AG04450 (cell line): ENCODE measurements at places on chromosomes 1 and 21.

DNA sequence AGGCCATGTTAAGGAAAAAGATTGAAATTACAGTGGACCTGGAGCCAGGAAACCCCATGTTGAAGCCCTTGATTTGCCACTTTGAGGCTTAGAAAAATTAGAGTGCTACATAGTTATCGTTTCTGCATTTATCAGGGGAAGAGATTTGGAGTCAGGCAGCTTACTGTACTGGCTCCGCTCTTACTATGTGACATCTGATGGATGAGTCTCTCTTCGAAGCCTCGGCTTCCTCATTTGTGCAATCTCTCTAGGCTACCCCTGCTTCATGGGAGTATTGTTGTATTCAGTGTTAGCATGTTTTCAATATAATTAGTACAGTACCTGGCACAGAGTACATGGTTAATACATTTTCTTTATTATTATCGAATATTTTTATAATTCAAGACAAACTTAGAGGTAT, 480.4 kb upstream of the USP24 start:
- no peak for DNase-seq

DNA sequence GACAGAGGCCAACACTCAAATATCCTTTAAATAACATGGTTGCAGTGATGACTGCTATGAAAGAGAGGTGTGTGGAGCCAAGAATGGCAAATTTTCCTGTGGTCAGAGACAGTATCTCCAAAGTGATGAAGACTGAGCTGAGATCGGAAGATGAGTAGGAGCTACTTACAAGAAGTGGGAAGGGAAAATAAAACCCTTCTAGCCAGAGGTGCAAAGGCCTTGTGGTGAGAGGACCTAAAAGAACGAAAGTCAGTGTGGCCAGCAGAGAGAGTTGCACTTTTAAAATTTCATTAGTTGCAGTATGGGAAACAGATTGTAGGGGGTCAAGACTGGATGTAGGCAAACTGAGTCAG, 17.8 kb downstream of the SLAMF7 start:
- DNase-seq: no peak

- no peak for DNase-seq
Observed at GRCh38 chr1:49626472-49626871, 397.3 kb downstream of the AGBL4 start.

DNA sequence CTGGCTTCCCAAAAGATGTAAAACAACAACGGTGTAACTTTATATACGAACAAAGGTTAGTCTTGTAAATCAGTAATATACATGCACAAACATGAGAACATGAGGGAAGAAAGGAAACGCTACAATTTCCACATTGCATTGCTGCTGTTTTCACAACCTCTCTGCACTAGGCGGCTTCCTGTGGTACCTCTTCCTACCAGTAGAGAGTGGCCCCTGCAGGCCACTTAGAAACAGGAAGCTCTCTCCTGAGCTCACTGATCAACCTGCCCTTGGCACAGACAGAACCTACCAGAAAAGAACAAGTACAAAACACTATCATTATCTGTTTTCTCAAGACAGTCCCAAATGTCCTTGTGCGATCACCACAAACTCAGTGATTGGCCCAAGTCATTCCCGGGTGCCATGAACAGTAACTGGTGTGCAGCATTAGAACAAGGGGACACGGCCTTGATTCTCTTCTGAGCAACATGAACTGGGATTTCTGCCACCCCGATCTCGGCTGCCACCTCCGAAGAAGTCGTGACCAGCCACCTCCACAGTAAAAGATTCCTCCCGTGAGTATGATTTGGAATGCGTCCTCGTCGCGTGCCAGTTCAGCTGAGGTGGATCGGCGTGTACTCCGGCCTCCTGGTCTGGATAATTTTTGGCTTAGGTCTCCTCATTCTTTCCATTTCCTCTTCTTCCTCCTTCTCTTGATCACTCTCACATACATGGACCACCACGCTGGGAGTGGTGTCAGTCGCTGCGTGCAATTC, 5.7 kb upstream of the KCNE1 start:
- no peak for DNase-seq

DNA sequence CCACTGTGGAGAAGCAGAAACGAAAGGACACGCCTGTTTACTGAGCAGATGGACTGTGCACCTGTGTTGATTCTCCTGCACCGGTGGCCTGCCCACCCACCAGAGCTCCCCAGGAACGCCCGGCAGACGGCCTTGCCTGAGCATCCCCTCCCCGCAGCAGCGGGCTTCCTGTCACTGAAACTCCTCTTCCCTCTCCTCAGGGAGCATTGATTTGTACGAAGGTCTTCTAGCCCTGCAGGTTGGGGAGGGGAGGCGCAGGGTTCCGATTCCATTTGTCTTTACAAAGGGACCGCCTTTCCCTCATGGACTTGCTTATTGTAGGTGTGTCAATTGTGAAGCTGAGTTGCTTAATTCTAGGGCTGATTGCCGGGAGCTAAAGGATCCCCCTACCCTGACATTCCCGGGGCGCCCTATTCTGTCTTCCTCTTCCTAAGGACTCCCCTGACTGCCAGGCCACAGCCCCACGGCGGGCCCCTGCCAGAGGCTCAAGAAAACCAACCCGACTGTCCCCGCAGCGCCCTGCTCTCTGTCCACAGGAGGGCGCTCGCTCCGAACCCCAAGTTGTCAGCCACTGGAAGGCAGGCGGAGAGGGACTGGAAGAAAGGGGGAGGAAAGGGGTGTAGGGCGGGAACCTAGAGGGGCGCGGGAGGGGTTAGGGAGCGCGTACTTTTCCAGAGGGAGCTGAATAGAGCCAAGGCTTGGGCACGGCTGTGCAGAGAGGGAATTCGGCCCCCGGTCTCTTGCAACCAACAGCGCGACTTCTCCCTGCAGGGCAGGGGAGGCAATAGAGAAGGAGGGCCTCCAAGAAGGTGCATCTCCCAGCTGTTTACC, 2.8 kb downstream of the S100A6 start:
- DNase-seq: peak; percentile 52
